ENCODE measurements at places on chromosomes 5 and 9. TPM values are rescaled to one million over a fixed set of nuclear protein-coding genes. Genes with fewer than 3 reads are reported as not detected.

Gene PRRX2
- total RNA-seq: not detected

Gene PGM5
- total RNA-seq: not detected

Gene DCAF12
- total RNA-seq: 48.4 TPM

Gene ITGA1
- 37.0 TPM for total RNA-seq

Gene TNFSF15
- 0.16 TPM for total RNA-seq

Gene GADD45G
- total RNA-seq: 38.5 TPM

Gene CLK4
- 29.4 TPM for total RNA-seq

Gene PCDHB12
- total RNA-seq: not detected

Gene NEUROG1
- total RNA-seq: not detected

Gene PANK3
- total RNA-seq: 55.7 TPM

Gene CATSPER3
- 0.82 TPM for total RNA-seq

Gene FAXDC2
- total RNA-seq: not detected

Gene DEPDC1B
- total RNA-seq: 35.3 TPM

Gene PGGT1B
- 29.9 TPM for total RNA-seq

Gene NINJ1
- total RNA-seq: 31.1 TPM

Gene TPM2
- total RNA-seq: 12.1 TPM

Gene C9orf153
- total RNA-seq: 0.38 TPM

Gene COL5A1
- total RNA-seq: 0.16 TPM

Gene GEMIN5
- 17.4 TPM for total RNA-seq

Measured in activated CD8-positive, alpha-beta memory T cell treated with anti-CD3 and anti-CD28 coated beads, Interleukin-2, amount 10 ng/mL, durations not matched to agents 7 days and 5 days (primary cell).